ENCODE measurements at places on chromosomes 4 and X.

DNA sequence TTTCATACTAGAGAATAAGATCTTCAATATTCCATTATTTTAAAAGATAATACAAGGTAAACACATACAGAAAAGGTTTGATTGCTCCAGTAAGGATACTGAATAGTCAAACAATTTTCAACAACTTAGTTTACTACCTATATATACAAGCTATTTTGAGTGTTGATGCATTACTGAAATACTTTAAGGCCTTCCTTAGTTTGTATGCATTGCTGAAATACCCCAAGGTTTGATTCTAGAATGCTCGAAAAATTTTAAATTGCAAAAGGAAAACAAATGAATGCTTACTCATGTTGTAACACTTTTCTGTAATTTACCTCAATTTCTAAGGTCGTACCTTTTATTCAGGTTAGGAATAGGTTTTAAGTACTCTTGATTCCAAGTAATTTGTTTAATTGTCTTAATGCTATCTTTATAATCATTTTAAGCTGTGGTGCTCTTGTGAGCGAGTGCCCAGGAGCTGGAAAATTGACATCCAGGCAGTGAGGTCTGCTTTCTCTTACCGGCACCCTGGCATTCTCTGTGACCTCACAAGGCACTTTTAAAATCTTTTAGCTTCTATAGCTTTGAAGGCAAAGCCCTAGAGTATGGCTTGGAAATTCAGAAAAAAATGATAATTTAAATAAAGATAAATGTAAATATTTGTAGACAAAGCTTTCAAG, 114.0 kb downstream of the BMPR1B start:
- no peak for DNase-seq

DNA sequence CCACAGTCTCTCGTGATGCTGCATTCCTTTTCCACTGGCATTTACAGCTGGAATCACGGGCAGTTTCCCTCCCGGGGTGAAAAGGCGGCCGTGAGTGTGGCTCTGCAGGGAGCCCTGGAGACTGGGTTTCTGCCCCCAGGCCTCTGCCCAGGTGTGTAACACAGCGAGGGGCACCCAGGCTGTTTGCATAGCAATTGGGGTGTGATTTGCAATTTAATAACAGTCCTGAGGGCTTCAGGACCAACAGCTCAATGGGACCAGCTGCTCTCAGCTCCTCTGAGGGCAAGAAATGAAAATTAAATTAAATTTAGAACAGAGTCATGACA, 99.0 kb upstream of the SHOX start:
- DNase-seq: no peak

DNA sequence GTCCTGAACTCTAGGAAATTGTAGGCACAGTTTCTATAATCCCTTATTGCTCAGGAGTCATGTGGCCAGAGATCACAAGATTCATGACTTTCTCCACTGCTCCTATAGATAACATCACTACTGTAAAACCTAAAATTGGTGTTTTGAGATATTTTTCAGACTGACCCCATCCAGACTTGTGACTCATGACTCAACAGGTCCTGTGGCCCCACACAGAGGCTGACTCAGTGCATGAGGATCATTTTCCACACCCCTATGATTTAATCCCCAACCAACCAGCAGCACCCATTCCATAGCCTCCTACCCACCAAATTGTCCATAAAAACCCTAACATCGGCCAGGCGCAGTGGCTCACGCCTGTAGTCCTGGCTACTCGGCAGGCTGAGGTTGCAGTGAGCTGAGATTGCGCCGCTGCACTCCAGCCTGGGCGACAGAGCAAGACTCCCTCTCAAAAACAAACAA, 13.2 kb upstream of the XIAP start:
- no peak for DNase-seq

DNA sequence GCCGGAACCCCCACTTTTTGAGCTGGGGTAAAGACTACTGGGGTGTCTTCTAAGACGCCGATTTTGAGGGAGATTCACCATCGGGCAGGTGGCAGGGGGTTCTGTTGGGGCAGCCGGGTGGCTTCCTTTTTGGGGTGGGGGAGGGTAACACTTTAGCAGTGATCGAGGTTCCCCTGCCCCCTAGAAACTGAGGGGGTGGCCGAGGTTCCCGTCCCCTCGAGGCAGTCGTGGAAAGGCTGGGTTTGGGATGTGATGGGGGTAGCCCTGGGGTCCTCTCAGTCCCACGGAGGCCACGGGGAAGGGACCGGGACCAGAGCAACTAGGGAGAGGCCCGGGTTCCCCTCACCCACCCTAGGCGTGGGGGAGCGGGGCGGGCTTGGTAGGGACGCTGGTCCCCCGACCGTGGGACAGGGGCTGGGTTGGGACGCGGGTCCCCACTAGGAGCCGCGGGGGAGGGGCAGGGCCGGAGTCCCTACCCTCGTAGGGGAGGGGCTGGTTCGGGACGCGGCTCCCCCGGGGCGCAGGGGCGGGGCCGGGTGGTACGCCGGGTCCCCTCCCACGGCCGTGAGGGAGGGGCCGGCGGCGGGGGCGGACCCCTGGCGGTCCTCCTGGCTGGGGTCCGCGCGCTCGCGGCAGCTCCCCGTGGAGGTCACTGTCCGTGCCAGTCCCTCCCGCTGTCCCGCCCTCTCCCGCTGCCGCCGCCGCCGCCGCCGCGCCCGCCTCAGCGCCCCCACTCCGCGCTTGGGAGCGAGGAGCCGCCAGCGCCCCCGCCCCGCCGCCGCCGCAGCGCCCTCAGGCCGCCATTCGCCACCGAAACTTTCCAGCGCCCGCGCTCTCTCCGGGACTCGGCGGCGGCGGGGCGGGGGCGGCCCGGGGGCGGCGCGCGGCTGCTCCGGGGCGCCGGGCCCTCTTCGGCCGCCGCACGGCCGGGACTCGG, at the start of gene TBL1X:
TBL1X (plus strand) TSS at position 624 of the 937 bp plus-strand sequence. CDS start 188,529 bp downstream, outside the sequence.
- no peak for DNase-seq

DNA sequence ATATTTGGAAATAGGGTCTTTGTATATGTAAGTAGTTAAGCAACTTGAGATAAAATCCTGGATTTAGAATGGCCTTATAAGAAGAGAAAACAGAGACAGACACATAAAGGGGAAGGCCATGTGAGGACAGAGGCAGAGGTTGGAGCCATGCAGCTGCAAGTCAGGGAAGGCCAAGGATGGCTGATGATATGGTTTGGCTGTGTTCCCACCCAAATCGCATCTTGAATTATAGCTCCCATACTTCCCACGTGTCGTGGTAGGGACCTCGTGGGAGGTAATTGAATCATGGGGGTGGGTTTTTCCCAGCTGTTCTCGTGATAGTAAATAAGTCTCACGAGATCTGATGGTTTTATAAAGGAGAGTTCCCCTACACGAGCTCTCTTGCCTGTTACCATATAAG, 76.3 kb downstream of the STK32B start:
- DNase-seq: no peak

GRCh38 chr4:25413261-25413660, 36.2 kb downstream of the ANAPC4 start:
- no peak for DNase-seq

GRCh38 chrX:125398959-125399440, 79.3 kb downstream of the TEX13C start:
- DNase-seq: no peak

GRCh38 chr4:110654254-110654635, 31.4 kb upstream of the PITX2 start:
- no peak for DNase-seq

- DNase-seq: no peak
Measured at GRCh38 chr4:168800926-168801325, 209.1 kb downstream of the CBR4 start.

GRCh38 chr4:183611210-183611830, 47.7 kb downstream of the RWDD4 start:
- DNase-seq: no peak

DNA sequence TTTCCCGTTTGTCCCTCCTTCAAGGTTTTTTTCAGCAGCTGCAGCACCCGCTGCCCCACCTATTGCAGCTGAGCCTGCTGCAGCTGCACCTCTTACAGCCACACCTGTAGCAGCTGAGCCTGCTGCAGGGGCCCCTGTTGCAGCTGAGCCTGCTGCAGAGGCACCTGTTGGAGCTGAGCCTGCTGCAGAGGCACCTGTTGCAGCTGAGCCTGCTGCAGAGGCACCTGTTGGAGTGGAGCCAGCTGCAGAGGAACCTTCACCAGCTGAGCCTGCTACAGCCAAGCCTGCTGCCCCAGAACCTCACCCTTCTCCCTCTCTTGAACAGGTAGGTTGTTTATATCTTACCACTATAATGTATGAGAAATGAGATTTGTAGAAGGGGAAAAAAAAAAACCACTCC, 4.5 kb downstream of the PRR27 start:
- DNase-seq: no peak

DNA sequence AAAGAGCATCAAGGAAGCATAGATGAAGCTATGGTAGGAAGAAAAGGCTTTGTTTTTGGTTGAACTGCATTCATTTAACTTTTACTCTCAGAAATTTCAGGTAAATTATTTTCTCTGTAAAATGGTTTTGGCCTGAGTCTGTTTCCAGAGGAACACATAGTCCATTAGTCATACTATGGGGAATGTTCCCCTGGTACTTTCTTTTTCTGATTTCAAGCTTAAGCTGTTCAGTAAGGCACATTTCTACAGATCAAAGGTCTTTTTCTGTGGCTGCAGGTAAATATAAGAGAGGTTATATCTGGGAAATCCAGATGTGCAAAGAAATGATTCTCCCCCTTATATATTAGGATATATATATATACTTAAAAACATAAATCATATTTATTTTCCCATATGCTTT, 1744.4 kb upstream of the ADGRL3 start:
- no peak for DNase-seq

DNA sequence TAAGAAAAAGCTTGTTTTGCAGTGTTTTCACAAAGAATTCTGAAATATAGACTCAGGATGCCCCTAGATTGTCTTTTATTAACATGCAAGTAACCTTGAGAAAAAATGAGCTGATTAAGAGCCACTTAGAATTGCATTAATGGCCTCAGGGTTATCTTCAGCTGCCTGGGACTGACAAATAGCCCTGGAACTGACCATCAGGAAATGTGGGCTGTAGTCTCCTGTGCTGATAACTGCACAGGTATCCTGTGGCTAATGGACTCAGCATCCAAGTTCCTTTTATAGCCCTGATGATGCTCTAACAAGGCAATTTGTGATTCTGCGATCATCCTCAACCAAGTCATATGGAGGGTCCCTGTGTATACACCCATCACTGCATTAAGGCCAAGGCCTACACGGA, 17.0 kb downstream of the CA5B start:
- no peak for DNase-seq

DNA sequence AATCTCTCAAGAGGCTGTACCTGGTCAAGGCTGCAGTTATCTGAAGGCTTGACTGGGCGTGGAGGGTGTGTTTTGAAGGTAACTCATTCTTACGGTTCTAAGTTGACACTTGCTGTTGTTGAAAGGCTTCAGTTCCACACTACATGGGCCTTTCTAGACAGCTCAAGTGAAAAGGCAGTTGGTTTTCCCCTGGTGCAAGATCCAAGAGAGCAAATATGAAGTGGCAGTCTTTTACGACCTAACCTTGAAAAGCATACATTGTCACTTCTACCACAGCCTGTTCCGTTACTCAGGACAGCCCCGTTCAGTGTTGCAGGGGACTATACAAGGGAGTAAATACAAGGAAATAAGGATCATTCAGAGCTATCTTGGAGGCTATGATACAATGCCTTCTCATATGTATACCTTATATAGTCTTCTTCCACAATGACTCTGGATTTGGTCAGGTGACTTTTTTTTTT, 46.2 kb downstream of the PDS5A start:
- DNase-seq: no peak

DNA sequence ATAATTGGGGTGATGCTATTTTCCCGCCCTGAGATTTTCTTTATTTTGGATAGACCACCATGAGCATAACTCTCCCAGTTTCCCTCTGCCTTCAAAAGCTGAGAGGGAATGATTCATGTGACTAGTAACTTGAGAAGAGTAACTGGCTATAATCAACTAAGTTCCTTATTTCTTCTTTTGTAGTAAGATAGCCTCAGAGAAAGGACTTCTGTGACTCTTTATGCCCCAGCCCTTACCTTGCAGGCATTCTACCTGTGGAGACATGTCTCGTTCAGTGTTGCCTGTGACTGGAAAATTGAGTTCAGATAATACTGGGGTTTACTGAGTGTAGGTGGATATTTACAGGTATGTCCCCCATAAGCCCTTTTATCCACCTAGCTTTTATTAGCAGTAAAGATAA, 715.4 kb upstream of the HS3ST1 start:
- no peak for DNase-seq

- DNase-seq: peak; percentile 89
Measured at GRCh38 chr4:72568959-72569718, at the start of gene ADAMTS3. TSS of gene ADAMTS3 (minus strand) at chr4:72569221. CDS start at chr4:72568762, 459 bp downstream.

- no peak for DNase-seq
Measured at GRCh38 chrX:1221296-1221845, 8.9 kb upstream of the CRLF2 start.

DNA sequence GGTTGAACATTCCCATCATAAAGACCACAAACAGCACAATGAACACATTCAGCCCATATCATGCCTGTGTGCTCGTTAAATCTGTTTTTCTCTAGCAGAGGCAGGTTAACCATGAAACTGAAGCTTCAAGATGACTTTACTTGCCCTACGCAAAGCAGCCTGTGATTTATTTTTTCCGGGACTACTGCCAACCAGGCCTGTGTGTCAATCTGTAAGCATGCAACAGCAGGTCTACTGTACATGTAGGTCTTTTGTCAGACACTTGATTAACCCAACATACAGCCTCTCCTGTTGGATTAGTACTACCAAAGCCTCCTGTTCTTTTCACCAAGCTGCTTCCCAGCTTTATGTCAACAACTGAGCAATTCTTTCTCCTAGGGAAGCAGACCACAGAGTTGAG, 85.5 kb upstream of the ACSL1 start:
- DNase-seq: no peak

GRCh38 chr4:62407534-62407933, 1207.4 kb downstream of the ADGRL3 start:
- DNase-seq: no peak

DNA sequence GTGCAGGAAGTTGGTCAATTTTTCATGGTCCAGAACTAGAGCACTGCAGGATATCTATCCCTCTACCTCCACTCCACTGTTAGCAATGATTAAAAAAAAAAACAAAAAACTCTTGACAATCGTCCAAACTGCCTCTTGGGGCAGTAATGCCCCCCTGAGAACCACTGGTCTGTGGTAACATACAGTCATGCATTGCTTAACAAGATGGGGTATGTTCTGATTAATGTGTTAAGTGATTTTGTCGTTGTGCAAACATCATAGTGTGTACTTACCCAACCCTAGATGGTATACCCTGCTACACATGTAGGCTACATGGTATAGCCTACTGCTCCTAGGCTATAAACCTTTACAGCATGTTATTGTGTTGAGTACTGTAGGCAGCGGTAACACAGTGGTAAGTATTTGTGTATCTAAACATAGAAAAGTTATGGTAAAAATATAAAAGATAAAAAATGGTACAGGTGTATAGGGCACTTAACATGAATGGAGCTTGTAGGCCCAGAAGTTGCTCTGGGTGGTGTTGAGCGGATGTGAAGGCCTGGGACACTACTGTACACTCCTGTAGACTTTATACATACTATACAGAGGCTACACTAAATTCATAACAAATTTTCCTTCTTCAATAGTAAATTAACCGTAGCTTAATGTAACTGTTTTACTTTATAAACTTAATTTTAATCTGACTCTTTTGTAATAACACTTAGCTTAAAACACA, 34.1 kb downstream of the ART3 start:
- DNase-seq: no peak

Data from brain (organoid and tissue), 16 donors.